ENCODE measurements at places on chromosomes 5 and 9. TPM values are rescaled to one million over a fixed set of nuclear protein-coding genes. Genes with fewer than 3 reads are reported as not detected.

DNA sequence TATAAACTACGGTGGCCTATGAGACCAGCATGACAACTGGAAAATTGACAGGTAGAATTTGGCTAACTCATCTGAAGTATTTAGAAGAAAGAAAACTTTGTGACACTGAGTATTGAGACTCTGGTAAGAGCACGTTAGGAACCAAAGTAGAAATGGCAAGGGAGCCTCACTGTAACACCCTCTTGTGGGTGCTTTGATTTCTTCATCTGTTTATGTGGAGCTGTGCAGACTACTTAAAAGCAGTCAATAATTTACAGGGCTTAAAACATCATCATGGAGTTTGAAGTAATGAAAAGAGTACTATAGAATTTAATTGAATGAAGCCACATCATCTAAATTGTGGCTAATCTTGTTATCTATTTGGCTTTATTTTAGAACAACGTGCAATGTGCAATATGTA, 414.2 kb downstream of the CCDC171 start:
- no peak for DNase-seq

- no peak for DNase-seq
These were observed 135.6 kb downstream of the BOD1 start for GRCh38 chr5:173480896-173481295.

DNA sequence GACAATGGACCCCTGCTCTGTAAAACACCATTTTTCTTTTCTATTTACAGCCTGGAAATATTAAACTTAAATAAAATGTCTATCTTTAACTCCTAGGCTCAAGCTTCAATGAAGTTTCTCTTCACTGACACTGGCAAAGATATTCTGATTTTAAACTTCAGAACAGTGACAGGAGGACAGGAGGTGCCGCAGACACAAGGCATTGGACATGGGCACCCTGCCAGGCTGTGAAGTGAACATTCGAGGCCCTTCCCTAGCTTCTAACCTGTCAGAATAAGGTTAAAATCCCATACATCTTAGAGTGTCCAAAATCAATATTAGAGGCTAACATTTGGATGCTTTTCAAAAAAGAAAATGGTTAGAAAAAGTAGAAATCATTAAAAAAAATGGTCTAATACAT, 9.2 kb downstream of the SEMA5A start:
- no peak for DNase-seq

The SPATA31C1 gene
- 0.55 TPM for polyA plus RNA-seq

DNA sequence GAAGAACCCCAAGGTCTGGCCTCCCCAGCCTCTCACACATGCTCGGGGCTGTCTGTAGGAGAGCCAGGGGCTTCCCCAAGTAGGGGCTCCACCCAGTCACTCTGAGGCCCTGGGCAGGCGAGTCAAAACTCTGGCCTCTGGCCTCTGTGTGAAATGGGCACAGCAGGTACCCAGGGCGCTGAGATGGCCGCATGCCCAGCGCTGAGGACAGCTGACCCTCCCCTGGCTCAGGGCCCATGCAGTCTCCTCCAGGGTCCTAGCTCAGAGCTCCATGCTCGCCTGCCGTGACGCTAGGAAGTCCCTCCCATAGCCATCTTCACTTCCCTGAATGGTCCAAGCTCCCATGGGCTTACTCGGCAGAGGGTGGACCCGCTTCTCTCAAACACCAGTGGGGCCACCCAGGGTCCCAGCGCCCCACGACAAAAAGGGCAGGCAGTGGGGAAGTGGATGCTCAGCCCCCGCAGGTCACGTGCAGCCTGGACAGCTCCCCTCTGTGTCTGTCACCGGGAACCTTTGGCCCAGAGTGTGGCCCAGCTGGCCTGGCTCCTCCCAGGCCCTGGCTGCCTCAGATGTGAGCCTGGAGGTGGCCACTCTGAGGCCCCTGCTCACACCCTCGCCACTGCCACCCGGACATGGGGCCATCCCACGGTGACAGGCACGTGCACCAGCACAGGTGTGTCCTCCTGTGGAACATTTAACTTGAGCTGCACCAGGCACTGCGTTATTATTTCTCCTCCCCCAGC, 12.2 kb upstream of the VAV2 start:
- DNase-seq: no peak

The ACTBL2 gene
- not detected for polyA plus RNA-seq

GRCh38 chr5:67747096-67747495, 468.5 kb upstream of the PIK3R1 start:
- DNase-seq: no peak

DNA sequence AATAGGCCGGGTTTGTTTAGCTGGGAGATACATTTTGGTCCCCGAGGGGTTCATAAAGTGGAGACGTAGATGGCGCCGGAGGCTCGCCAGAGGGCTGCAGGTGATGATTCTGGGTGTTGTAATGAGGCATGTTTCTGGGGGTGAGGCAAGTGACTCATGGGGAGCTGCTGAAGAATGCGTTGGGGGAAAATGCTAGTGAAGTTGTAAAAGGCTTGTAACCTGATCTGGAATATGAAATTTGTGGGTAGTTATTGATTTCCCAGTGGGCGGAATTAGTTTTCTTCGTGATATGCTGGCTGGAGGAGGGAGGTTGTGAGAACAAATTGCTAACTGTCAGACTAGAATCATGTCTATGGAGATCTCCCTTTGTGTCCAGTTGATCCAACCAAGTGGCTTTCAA, 158.3 kb downstream of the DOCK2 start:
- no peak for DNase-seq

The MLANA gene
- 1.6 TPM for polyA plus RNA-seq

The ADAMTSL1 gene
- polyA plus RNA-seq: 15.8 TPM

The LHX2 gene
- 0.22 TPM for polyA plus RNA-seq

The IGFBPL1 gene
- 1.4 TPM for polyA plus RNA-seq

GRCh38 chr5:93302711-93303110, 278.3 kb downstream of the NR2F1-AS1 start:
- no peak for DNase-seq

The TMEM267 gene
- 21.4 TPM for polyA plus RNA-seq

DNA sequence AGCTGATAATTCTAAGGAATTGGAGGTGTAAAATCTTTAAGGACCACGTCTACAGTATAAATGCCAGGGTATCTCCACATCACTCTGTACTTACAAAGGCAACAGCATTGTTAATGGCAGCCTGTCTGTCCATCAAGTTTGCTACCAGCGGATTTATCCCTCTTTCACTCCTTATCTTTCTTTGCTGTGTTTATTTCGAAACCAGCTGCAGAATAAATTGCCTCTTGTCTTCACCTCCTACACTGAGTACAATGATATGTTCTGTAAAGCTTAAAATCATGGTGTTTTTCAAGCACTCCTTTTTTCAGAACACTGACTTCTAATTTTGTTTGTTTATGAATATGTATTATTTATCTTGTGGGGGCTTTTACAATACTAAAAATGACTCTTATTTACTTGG, 1088.1 kb downstream of the NR2F1-AS1 start:
- no peak for DNase-seq

- DNase-seq: no peak
These were observed 13.3 kb upstream of the C5orf63 start for GRCh38 chr5:127086589-127086988.

GRCh38 chr9:98333703-98334582, 78.5 kb upstream of the TBC1D2 start:
- DNase-seq: no peak

DNA sequence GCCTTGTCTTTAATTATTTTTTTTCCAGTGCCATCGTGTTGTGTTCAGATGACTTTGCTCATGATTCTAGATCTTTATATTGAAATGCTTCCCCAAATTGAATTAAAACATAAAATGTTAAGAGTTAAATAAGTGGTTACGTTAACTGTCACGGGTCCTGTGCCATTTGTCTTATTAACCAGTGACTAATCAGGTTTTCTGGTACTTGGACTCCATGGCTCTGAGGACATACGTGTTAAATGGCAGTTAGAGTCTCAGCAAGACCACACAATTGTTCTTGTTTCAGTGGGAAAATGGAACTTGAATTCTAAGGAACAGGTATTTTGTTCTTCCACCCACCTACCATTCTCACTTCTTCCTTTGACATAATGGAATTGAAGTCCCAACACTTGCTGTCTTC, 32.8 kb downstream of the ENTREP1 start:
- DNase-seq: no peak

The BHMT2 gene
- 67.4 TPM for polyA plus RNA-seq

GRCh38 chr5:134246771-134247427, 21.0 kb upstream of the PPP2CA start:
- DNase-seq: no peak

The FRMPD1 gene
- 0.75 TPM for polyA plus RNA-seq

DNA sequence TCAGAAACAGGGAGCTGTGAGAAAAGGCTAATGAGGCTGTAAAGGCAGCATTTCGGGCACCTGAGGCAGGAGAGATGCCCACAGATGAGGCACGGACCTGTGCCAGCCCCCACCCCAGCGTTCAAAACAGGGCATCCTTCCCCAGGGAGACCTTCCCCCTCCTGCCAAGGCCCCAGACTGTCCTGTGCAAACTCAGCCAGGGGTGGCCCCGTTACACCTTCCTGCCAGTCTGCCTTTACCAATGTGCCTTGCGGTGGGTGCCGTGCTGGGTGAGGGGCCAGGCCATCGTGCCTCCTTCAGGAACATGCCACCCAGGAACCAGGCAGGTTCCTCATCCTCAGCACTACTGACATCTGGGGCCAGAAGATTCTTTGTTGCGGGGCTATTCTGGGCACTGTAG, 53.9 kb downstream of the AK8 start:
- DNase-seq: no peak

The CHSY3 gene
- 2.8 TPM for polyA plus RNA-seq

DNA sequence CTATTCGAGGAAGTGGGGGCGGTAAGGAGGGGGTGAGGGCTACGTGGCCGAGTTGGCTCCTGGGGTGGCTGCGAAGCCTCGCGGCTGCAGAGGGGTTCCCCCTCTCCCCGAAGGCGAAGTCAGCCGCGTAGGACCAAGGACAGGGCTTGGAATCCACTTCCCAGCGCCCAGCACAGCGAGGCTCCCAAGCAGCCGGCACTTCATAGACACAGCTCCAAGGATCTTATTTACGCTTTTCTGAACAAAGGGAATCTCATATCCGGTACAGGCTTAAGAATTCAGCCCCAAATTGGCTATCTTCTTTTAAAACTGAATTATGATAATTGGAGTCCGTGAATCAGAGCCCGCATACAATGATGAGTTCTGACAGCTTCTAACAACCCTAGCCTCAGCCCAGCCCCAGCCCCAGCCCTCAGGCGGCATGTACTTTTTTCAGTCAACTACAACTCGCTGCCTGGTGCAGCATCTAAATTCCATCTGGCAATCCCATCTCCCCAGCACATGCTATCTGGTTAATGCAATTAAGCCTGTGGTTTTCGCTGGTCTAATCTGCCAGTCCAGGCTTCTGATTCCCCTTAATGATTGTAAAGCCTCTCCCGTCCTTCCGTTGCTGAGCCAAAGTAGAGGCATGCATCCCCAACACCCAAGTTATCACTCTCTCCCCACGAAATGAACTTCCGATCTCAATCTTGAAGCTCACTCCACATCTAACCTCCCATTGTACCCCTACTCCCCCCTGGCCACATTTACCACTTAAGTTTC, 1.0 kb downstream of the ELAVL2 start:
- no peak for DNase-seq

GRCh38 chr5:178423901-178424809, 166.0 kb downstream of the COL23A1 start:
- DNase-seq: peak; percentile 54

The ZNG1F gene
- polyA plus RNA-seq: 27.7 TPM

The SEC61B gene
- 162 TPM for polyA plus RNA-seq

Data from renal pelvis (tissue), 12 donors.